ENCODE measurements at places on chromosomes 7 and 10.

DNA sequence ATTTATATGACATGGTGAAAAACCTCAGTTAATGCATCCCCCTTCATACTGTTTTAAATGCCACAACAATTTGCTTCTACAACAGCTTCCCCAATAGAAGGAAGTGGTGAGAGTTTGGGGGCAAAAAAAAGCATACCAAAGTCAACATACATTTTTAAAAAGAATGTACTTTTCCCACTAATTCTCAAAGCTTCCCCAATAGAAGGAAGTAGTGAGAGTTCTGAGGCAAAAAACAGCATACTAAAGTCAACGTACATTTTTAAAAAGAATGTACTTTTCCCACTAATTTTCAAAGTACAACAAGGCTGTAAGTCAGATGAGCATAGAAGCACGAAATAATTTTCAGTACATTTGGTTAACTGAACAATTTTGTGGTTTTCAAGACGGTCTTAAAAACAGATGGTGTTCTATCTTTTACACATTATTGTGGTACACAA, 24.0 kb downstream of the WASL start:
- no peak for DNase-seq

- no peak for DNase-seq
Observed at GRCh38 chr7:91041141-91041540, 223.1 kb upstream of the FZD1 start.

DNA sequence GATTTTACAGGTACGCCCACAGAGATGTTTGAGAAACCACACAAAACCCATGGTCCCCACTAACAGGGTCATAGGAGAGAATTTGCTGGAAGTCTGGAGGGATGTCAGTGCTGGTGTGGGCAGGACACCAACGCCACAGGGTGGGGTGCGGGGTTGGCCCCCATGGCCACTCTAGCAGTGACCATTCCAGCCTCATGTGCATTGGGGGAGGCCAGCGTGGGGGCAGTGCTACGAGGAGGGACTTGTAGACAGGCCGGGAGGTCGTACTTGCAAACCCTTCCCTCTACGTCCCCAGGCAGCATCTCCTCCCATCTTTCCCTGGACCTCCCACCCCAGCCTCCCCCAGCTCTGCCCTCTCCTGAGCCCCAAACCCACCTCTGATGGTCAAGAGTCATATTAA, 34.0 kb downstream of the FOXL3 start:
- no peak for DNase-seq

GRCh38 chr10:118840071-118840775, 85.5 kb upstream of the CACUL1 start:
- DNase-seq, result peak; percentile 51

GRCh38 chr10:70499836-70500167, 21.2 kb downstream of the PALD1 start:
- DNase-seq, result no peak

DNA sequence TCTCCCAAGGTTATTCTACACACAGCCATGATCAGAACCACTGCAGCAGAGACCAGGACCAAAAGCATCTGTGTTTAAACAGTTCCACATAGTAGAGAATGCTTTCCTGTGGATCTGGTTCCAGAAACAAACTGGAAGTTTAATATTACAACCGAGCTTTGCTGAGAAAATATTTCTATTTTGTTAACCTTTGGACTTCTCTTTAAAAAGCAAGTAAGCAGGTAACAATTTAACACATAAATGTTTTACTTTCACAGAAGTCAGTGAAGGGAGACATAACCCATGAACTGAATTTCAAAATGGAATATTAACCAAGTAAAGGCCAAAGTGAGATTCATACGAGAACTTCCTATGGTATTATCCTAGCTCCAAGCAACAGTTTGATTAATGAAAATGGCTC, 98.6 kb upstream of the PHYHIPL start:
- DNase-seq, result no peak

DNA sequence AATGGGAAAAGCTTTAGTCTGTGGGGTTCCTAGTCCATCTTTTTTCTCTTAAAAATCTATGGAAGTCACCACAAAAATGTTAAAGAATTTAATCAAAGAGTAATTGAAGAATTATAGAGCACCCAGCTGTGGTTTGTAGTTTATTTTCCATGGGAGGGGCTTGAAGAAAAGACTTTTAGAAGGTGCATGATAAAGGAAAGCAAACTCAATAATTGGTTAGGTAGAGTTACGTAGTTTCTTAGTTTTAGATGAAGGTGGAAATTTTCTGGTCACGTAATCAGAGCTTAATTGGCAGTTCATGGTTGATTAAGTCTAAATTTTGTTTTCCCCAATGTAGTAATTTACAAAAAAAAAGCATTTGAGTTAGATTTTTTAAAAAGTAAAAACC, 724 bp downstream of the ZNF107 start:
- no peak for DNase-seq

GRCh38 chr10:128130051-128130450, 3.8 kb upstream of the MKI67 start:
- DNase-seq, result no peak

GRCh38 chr7:41711283-41712064, 8.6 kb upstream of the INHBA start:
- peak; percentile 59 for DNase-seq

DNA sequence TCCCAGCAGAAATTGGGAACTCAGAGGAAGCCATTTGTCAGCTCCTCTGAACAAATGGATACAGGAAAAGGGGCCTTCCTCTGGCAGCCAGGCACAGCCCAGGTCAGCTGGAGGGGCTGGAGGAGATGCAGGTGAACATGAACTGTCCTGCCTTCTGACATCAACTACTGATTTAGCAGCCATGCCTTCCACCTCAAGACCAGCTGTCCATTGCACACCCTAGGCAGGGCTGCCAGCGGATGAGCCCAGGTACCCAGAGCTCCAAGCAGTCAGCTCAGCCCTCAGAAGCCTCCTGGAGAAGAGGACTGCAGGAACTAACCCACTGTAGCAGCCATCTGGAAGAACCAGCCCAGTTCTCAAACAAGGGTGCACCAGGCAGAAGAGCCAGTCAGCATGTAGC, 44.1 kb upstream of the GDF10 start:
- no peak for DNase-seq
